ENCODE measurements at places on chromosomes 6 and 20.

- no peak for DNase-seq
Observed at GRCh38 chr20:36218380-36219064, 17.8 kb upstream of the AAR2 start.

GRCh38 chr6:160685762-160686450 lies 16.1 kb upstream of the PLG start:
- DNase-seq: no peak

- no peak for DNase-seq
Observed at GRCh38 chr6:71979911-71980310, 93.6 kb downstream of the RIMS1 start.

DNA sequence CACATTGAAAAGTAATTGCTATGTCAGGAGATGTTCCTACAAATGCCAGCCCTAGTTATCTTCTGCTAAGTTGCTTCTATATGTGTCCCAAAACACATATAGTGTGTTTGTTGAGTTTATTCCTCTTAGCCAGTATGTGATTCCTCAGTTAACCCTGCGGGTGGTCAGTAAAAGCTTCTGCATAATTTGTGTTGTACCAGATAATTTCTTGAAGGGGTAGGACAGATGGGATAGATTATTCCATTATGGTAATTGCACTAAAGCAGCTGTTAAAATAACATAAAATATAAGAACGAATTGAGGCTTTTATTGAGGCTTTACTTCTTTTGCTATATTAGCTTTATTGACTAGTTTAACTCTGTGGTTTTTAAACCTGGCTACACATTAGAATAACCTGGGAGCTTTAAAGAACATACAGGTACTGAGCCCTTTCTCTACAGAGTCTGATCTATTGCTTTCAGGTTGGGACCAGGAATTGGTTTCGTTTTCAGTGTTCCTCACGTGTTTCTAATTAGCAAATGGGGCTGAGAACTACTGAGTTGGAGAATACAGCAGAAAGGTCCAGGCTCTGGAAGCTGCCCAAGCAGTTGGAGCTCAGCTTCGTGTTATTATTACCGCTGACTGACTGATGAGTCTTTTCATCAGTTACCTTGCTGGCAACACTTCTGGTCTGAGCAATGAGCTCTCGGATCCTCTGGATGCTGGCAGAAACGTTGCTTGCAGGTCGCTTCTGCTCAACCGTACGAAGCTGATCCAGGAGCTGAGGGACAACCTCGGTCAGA lies 56.9 kb downstream of the FAM229B start:
- no peak for DNase-seq

All from stimulated activated CD4-positive, alpha-beta T cell treated with anti-CD3 and anti-CD28 coated beads, Interleukin-15, amount 100 ng/mL, for 1 hour (primary cell).